ENCODE measurements at places on chromosomes 6 and 20. TPM values are rescaled to one million over a fixed set of nuclear protein-coding genes. Genes with fewer than 3 reads are reported as not detected.

Gene SLC24A3
- 47.8 TPM for total RNA-seq

GRCh38 chr6:144793744-144794143 lies 508.6 kb downstream of the UTRN start:
- H3K27ac ChIP-seq = no peak overlapping the region
- H3K27me3 ChIP-seq = no peaks in the 10 kb centered on the region
- DNase-seq = no peak
- peaks cover 7% of the 10 kb centered on the region for H3K4me1 ChIP-seq
- H3K4me3 ChIP-seq = no peak overlapping the region

GRCh38 chr6:5450073-5450472 lies 188.8 kb downstream of the FARS2 start:
- no peaks in the 10 kb centered on the region for H3K4me1 ChIP-seq
- H3K4me3 ChIP-seq = no peak overlapping the region
- no peaks in the 10 kb centered on the region for H3K27me3 ChIP-seq
- H3K27ac ChIP-seq = no peak overlapping the region

- H3K27ac ChIP-seq = no peak overlapping the region
- H3K27me3 ChIP-seq = no peaks in the 10 kb centered on the region
- H3K4me1 ChIP-seq = no peaks in the 10 kb centered on the region
- no peaks in the 10 kb centered on the region for H3K36me3 ChIP-seq
- DNase-seq = no peak
Observed at GRCh38 chr6:37897321-37897720, 77.8 kb downstream of the ZFAND3 start.

- peaks cover 26% of the 10 kb centered on the region for H3K4me1 ChIP-seq
- H3K27ac ChIP-seq = no peak overlapping the region
- H3K27me3 ChIP-seq = peaks cover 72% of the 10 kb centered on the region
- no peaks in the 10 kb centered on the region for H3K36me3 ChIP-seq
Observed at GRCh38 chr6:1611322-1611571, 1.5 kb downstream of the FOXC1 start.

GRCh38 chr6:46741910-46742309 lies 4.8 kb upstream of the ANKRD66 start:
- H3K4me3 ChIP-seq = no peak overlapping the region
- H3K36me3 ChIP-seq = no peaks in the 10 kb centered on the region
- H3K27ac ChIP-seq = no peak overlapping the region
- no peak for DNase-seq
- peaks cover 24% of the 10 kb centered on the region for H3K27me3 ChIP-seq

GRCh38 chr6:135534773-135535380 lies 37.3 kb upstream of the AHI1 start:
- no peaks in the 10 kb centered on the region for H3K36me3 ChIP-seq
- no peaks in the 10 kb centered on the region for H3K4me1 ChIP-seq
- H3K27me3 ChIP-seq = peaks cover 35% of the 10 kb centered on the region
- no peak overlapping the region for H3K4me3 ChIP-seq

GRCh38 chr6:169862892-169863525 lies 111.6 kb downstream of the ERMARD start:
- H3K4me1 ChIP-seq = no peaks in the 10 kb centered on the region
- H3K36me3 ChIP-seq = no peaks in the 10 kb centered on the region
- H3K4me3 ChIP-seq = no peak overlapping the region
- H3K27me3 ChIP-seq = no peaks in the 10 kb centered on the region
- H3K27ac ChIP-seq = no peak overlapping the region
- DNase-seq = no peak

- H3K27ac ChIP-seq = no peak overlapping the region
- no peaks in the 10 kb centered on the region for H3K27me3 ChIP-seq
- H3K4me1 ChIP-seq = peaks cover 4% of the 10 kb centered on the region
- H3K36me3 ChIP-seq = peaks cover 6% of the 10 kb centered on the region
- DNase-seq = no peak
Observed at GRCh38 chr6:37483252-37483901, 16.3 kb downstream of the CCDC167 start.

DNA sequence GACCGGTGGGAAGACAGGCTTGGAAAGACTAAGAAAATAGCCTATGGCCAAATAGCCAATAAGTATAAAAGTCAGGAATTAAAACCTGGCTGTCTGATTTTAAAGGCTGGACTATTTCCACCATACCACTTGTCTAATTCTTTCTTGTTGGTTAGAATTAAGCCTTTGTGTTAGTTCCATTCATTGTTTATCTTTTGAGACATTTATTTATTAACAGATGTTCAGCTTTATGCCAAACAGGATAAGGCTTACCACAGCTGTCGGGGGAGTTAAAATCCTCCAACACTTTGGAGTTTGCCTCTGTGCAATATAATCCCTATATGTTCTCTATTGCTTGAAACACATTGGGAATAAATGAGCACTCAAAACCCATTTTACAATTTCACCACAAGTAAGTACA lies 208.3 kb downstream of the TMEM200A start:
- H3K4me1 ChIP-seq = peaks cover 29% of the 10 kb centered on the region
- no peak for DNase-seq
- no peaks in the 10 kb centered on the region for H3K27me3 ChIP-seq
- no peak overlapping the region for H3K27ac ChIP-seq
- no peak overlapping the region for H3K4me3 ChIP-seq
- H3K36me3 ChIP-seq = no peaks in the 10 kb centered on the region

DNA sequence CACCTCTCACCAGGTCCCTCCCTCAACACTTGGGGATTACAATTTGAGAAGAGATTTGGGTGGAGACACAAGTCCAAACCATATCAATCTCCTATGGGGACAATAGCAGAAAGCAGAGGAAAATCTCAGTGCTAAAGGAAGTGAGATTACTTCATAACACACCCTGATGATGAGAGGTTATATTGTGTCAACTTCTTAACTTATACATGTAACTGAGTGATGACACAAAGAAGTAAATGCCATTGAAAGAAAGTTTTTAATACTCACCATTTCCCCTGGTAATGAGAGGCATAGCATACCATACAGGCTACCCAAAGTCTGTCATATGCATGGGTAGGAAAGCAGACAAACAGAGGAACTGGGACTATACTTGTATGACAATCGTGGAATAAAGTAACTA lies 137.2 kb downstream of the MMUT start:
- H3K4me1 ChIP-seq = peaks cover 4% of the 10 kb centered on the region
- no peak overlapping the region for H3K4me3 ChIP-seq
- H3K36me3 ChIP-seq = no peaks in the 10 kb centered on the region
- H3K27ac ChIP-seq = peak overlapping the region; percentile 1

DNA sequence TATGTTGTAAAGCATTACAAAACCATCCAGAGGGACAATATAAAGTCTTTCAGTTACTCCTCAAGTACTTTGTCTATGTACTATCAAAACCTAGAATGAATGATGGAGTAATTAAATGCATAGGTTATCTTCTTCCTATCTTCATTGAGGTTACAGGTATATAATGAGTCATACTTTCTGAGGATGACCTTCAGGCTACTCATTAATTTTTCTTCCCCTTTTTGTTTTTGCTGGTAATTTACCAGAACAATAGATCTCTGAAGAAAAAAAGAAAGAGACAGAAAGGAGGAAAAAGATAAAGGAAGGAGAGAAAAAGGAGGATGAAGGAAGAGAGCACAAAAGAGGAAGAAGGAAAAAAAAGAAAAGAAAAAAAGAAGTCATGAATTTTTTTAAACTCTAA lies 398.4 kb downstream of the TBC1D32 start:
- H3K27me3 ChIP-seq = no peaks in the 10 kb centered on the region
- H3K27ac ChIP-seq = no peak overlapping the region
- H3K4me1 ChIP-seq = no peaks in the 10 kb centered on the region
- H3K36me3 ChIP-seq = no peaks in the 10 kb centered on the region
- DNase-seq = no peak

DNA sequence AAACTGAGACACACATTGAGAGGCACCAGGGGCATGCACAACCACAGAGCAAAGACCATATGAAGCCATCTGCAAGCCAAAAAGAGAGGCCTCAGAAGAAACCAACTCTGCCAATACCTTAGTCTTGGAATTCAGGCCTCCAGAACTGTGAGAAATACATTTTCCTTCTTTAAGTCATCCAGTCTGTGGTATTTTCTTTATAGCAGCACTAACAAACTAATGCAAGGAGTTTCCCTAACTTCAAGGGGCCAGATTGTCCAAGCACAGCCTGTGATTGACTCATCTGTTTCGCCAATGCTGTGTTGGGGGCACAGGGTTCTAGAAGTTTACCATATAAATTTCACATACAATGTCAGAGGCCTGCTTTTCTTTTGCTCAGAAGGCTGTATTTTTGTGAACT lies 364.6 kb downstream of the GJA1 start:
- no peaks in the 10 kb centered on the region for H3K4me1 ChIP-seq
- H3K36me3 ChIP-seq = no peaks in the 10 kb centered on the region
- H3K27ac ChIP-seq = no peak overlapping the region
- no peak overlapping the region for H3K4me3 ChIP-seq

Gene SH3BGRL2
- total RNA-seq = 12.0 TPM

- peaks cover 56% of the 10 kb centered on the region for H3K4me1 ChIP-seq
- DNase-seq = no peak
- no peak overlapping the region for H3K4me3 ChIP-seq
Observed at GRCh38 chr20:19557291-19557690, 200.8 kb upstream of the RIN2 start.

Gene VNN1
- not detected for total RNA-seq

Gene TMEM244
- total RNA-seq = not detected

DNA sequence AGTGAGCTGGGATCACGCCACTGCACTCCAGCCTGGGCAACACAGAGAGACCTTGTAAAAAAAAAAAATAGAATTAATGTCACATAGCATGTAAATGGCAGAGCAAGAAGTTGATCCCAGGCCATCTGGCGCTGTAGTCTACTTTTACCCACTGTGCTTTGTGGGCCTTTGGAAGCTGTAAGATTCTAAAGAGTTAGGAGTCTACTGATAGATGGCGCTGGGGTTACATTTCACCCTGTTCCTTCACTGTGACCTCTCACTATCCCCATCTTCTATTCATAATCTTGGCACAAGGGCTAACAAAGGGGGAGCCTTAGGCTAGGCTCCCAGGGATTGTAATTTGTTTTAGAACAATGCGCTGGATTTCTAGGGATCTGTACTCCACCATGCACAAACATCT lies 24.4 kb downstream of the SIRPD start:
- no peaks in the 10 kb centered on the region for H3K4me1 ChIP-seq
- H3K27ac ChIP-seq = no peak overlapping the region
- no peak overlapping the region for H3K4me3 ChIP-seq
- no peak for DNase-seq
- no peaks in the 10 kb centered on the region for H3K36me3 ChIP-seq

Gene FLRT3
- not detected for total RNA-seq

Gene SLC35D3
- total RNA-seq = not detected

GRCh38 chr20:41167481-41168253 lies 30.3 kb downstream of the PLCG1 start:
- H3K4me1 ChIP-seq = no peaks in the 10 kb centered on the region
- no peaks in the 10 kb centered on the region for H3K27me3 ChIP-seq
- H3K27ac ChIP-seq = no peak overlapping the region
- H3K4me3 ChIP-seq = no peak overlapping the region
- H3K36me3 ChIP-seq = peaks cover 82% of the 10 kb centered on the region
- DNase-seq = no peak

GRCh38 chr6:120816794-120817193 lies 517.5 kb downstream of the TBC1D32 start:
- no peaks in the 10 kb centered on the region for H3K27me3 ChIP-seq
- DNase-seq = no peak
- H3K4me3 ChIP-seq = no peak overlapping the region
- no peaks in the 10 kb centered on the region for H3K36me3 ChIP-seq
- H3K4me1 ChIP-seq = no peaks in the 10 kb centered on the region

GRCh38 chr20:51497542-51498467 lies 44.7 kb downstream of the NFATC2 start:
- peaks cover 56% of the 10 kb centered on the region for H3K4me1 ChIP-seq
- H3K36me3 ChIP-seq = no peaks in the 10 kb centered on the region
- H3K27ac ChIP-seq = peak overlapping the region; percentile 84
- DNase-seq = peak; percentile 93
- no peaks in the 10 kb centered on the region for H3K27me3 ChIP-seq
- no peak overlapping the region for H3K4me3 ChIP-seq

Gene ULBP3
- 1.6 TPM for total RNA-seq

Gene DSN1
- total RNA-seq = 42.4 TPM

Gene MUC22
- not detected for total RNA-seq

Gene SIRPD
- total RNA-seq = not detected

- peaks cover 1% of the 10 kb centered on the region for H3K4me1 ChIP-seq
- DNase-seq = no peak
- no peaks in the 10 kb centered on the region for H3K36me3 ChIP-seq
Observed at GRCh38 chr20:45152405-45152804, 22.3 kb upstream of the PI3 start.

Data from A673 (cell line).